Fibroblast of upper back skin (primary cell): ENCODE measurements at places on chromosomes 3 and 15.

DNA sequence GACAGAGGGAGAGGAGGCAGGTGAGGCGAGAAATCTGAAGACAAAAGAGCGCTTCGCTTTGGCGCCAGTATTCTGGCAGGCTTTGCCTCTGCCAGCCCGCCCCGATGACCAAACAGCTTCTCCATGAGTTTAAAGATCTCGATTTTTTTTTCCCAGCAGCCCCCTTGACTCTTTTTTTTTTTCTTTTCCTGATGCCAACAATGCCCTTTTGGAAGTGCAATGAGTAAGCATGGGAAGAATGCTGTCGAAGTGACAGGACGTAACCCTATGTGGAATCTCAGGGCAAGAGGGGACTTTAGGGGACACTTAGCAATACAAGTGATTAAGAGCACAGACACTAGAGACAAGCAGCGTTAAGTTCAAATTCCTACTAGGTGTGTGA lies 211.7 kb downstream of the FGF12 start:
- DNase-seq, result no peak

- peak; percentile 38 for DNase-seq
Measured at GRCh38 chr3:128895843-128896697, 16.6 kb downstream of the ACAD9 start.

DNA sequence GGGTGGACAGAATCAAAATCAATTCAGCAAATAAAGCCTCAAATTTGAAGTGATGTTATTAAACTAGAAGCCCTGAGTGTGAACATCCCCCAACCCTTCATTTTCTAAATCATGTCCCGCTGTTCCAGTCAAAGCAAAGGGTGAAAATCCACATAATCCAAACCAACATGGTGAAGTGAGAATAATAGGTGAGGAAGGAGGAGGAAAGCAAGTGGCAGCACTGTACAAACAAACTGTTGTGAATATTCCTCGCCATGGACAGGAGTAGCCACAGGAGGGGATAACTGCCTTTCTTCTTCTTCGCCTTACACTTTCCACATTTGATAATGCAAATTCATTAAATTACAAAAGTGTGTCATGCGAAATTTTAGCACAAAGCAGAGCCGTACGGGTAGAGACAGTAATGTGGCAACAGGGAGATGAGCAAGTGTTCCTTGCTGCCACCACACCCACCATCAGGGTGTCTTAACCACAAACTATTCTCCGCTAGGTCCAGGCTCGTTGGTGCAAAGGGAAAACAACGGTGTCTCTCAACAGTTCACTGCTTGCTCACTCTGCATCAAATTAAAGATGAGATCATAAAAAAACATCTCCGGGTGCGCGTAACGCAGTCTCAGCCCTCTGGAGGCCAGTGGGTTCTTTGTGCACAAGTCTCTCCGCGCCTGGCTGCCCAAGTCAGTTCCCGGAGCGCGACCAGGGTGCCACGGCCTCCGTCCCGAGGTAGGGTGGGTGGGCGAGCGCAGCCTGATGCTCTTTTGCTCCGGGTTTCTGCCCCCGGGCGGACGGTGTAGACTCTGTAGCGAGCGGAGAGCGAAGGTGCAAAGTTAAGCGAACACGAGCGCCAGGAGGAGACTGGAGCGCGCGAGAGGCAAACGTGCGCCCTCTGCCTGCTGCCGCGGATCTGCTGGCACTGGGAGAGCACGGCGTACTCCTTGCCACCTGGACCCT lies 6.7 kb downstream of the EPHA3 start:
- peak; percentile 63 for DNase-seq

GRCh38 chr3:139715743-139716360 lies 38.1 kb upstream of the NMNAT3 start:
- DNase-seq, result no peak

GRCh38 chr3:165544432-165544831 lies 292.8 kb downstream of the BCHE start:
- no peak for DNase-seq

DNA sequence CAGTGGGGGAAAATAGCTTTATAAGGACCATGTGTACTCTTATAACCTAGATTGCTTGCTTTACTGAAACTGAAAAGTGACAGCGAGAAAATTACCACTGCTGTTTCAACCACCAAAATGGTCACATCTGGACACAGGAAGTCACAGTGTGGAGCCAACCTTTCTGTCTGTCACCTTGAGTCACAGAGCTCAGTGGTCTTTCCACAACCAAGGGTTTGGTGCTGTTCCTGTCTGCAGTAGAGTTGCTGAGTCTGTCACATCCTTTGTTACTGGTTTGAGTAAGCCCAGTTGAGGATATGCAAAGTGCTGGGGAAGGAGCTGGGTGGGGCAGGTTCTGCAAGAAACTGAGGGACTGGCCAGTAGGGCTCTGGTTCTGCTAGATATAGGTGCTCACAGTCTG lies 139.1 kb upstream of the EIF1B start:
- no peak for DNase-seq

- DNase-seq, result peak; percentile 27
Measured at GRCh38 chr3:25355998-25356397, 72.1 kb upstream of the RARB start.

GRCh38 chr3:183824761-183825455 lies 469 bp downstream of the MAP6D1 start:
- DNase-seq, result no peak

GRCh38 chr3:108677811-108678210 lies 79.4 kb downstream of the RETNLB start:
- DNase-seq, result no peak

DNA sequence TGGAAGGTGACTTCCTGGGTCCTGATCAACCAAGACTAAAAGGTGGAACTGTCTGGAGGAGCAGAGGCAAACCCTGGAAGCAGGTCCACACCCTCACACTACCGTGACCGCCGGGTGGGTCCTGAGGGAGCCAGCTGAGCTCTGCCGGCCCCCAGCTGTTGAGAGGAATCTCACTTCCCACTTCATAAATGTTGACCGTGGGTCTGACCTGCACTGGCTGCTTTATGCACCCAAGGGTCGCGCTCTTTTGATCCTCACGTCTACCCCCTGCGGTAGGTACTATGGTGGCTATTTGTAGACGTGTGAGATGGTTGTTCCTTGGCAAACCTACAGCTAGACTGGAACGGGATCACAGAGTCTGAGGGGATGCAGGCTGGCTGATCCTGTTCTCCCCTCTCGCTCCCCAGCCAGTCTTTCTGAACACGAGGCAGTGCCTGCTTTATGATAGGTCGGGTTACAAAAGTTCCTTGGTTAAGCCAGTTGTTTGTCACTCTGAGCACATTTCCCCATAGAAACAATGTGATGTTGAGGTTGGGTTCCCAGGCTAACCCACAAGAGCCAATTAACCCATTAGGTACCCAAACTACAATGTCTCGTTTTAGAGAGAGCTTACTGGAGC lies 113.0 kb upstream of the ETV5 start:
- no peak for DNase-seq

- no peak for DNase-seq
Measured at GRCh38 chr3:25580534-25580933, 84.2 kb downstream of the TOP2B start.

GRCh38 chr3:59163953-59164352 lies 114.1 kb upstream of the CFAP20DC start:
- DNase-seq, result no peak

GRCh38 chr3:46725621-46726314 lies 8.1 kb upstream of the PRSS50 start:
- peak; percentile 50 for DNase-seq

GRCh38 chr3:126205717-126206655 lies 25.6 kb upstream of the ALDH1L1 start:
- DNase-seq, result no peak

- DNase-seq, result no peak
Measured at GRCh38 chr3:14891135-14892132, 55.9 kb upstream of the NR2C2 start.

DNA sequence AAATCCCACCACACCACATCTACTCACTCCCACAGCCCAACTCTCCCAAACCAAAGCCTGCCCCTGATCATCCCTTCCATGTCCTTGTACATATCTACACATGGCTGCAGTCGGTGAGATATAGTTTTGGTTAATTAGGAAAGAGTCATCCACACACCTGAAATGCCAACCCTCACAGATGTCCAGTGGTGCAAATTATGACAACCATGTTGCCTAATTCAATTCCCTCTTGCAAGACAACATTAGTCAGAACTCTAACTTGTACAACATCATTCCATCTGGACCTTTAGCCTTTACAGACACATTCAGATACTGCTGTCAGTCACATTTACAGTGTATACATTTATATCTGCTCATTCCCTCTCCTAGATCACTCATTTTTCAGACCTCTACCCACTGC lies 41.2 kb downstream of the TUBGCP4 start:
- no peak for DNase-seq

GRCh38 chr3:148455098-148455497 lies 242.6 kb upstream of the AGTR1 start:
- no peak for DNase-seq

DNA sequence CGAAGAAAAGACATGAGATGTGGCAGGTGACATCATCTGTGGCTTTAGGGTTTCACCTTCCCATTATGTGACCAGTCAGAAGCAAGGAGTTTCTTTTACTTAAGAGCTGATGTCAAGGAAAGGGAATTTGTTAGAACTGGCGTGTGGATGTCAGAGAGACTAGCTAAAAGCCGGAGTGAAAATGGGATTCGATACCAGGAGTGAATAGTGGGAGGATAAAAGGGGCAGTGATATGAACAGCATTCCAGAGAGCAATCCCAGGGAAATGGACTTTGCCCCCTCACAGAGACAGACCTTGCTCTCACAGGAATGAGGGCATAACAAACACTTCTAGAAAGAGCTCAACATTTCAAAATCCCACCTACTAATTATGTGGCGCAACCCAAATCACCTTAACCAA lies 5.9 kb upstream of the FMN1 start:
- DNase-seq, result no peak

DNA sequence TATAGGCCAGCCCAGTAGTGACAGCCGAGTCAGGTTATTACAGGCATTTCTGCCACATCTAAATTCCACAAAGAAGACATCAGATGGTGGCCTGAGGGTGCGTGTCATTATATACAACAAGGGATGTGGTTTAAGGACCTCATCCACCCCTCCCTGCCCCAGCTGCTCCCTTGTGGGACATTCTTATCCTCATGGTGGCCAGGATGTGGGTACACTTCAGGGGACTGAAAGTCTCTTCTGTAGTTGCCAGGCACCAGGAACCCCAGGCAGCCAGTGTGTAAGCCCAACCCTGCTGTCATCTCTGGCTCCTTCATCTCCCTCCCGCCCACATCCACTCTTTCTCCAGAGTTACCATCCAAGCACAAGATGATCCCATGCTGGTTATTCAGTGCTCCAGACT lies 224.9 kb upstream of the TOPAZ1 start:
- no peak for DNase-seq

GRCh38 chr3:8519156-8519555 lies 17.5 kb downstream of the LMCD1 start:
- peak; percentile 96 for DNase-seq

DNA sequence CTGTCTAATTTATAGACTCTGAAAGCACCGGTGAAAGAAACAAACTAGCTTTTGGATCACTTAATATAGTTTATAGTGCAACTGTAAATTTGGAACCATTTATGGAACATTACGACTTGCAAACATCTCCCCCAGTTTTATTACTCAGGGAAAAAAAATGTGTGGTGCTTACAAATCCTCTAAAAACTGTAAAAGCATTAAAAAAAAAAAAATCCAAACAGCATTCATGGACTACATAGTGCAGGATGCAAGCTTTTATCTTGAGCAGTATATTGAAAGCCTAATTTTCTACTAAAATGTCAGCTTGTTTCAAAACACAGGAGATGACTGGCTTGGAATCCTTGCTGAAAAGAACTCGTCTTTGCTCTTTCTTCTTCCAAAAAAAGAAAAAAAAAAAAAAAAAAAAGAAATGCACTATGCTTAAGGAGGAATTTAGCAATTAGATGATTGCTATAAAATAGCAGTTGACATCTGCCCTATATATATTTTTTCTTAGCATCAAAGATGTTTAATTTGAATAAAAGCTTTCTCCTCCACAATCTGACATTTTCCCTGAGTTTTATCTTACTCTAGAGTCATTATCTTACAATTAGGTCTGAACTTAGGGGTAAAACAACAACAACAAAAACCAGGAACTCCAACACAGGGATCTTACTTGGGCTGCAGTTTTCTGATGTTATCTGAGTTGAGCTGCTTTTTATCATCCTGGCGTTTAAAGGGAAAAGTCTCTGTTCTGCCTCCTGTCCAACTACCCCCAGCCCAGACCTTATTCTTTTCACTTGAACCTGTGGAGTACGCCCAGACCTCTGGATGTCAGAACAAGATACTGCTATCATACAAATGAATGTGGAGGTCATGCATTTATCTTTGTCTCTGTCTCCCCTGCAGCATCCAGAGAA lies 62.6 kb upstream of the PDZRN3 start:
- DNase-seq, result peak; percentile 40

- peak; percentile 2 for DNase-seq
Measured at GRCh38 chr3:129708328-129708861, 101.9 kb upstream of the PLXND1 start.

DNA sequence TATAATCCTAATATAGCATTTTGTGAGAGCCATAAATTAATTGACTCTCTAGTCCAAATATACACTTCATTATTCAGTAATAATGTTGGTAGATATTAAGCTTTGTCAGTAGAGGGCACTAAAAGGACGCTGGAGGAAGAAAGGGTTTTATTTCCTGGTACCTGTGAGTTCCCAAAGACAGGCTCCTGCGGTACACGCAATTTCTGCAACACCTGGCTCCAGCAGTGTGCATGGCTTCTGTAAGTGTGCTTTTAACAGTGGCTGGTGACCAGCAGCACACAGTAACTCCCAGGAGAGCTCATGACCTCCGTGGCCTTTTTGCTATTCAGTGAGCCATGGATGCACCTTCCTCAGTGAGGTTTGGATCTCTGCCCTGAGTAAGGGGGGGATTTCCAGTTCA lies 338.3 kb upstream of the ZNF385D start:
- peak; percentile 20 for DNase-seq

DNA sequence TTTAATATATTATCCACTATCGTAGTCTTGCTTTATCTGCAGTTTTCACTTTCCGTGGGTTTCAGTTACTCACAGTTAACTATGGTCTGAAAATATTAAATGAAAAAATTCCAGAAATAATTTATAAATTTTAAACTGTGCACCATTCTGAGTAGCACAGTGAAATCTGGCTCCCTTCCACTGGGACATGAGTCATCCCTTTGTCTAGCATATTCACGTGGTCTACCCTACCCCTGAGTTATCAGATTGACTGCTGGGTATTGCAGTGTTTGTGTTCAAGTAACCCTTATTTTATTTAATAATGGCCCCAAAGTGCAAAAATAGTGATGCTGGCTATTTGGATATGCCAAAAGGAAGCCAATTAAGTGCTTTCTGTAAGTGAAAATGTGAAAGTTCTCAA lies 539.5 kb upstream of the AGTR1 start:
- peak; percentile 85 for DNase-seq

GRCh38 chr15:68187559-68187958 lies 17.6 kb downstream of the CALML4 start:
- DNase-seq, result peak; percentile 84

DNA sequence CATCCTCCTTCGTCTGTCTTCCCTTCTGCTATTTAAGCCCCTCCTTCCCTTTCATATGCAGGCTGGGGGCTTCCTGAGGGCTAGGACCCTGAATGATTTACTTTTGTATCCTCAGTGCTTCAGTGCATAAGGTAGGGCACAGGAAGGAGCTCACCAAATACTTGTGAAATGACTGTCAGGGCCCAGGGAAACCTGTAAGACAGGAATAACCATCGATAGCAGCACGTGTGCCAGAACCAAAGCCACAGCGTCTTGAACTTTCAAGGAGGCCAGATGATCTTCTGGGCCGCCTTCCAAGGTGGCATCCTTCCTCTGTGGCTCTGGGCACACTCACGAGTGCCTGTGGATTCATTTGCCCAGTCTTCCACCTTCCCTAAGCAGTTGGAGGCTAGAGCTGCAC lies 3.9 kb downstream of the TMED3 start:
- no peak for DNase-seq

GRCh38 chr15:68310804-68311463 lies 33.4 kb downstream of the FEM1B start:
- no peak for DNase-seq

GRCh38 chr3:13200946-13201345 lies 127.7 kb upstream of the IQSEC1 start:
- no peak for DNase-seq
